ENCODE measurements at places on chromosomes 4 and X.
A peak's percentile ranks its signal among the peaks of the same experiment; 100 is the strongest.

DNA sequence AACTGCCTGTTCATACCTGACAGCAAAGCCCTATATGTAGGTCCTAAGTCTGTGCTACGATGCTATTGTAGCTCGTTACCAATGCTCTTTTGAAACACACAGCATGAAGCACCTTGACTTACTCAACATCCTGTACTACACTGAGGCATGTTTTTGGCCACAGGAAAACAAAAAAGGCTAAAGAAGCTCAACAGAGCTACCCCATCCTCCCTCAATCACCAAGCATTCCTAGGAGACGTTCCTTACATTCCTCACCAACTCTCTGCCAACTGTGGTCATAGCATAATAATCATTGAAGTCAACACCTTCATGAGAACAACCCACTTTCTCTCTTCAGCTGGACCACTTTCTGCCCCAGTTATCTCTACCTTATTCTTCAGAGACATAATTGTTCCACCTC lies 73.7 kb upstream of the SLC25A43 start:
- DNase-seq = no peak

- no peak for DNase-seq
Observed at GRCh38 chrX:11952176-11952720, 186.0 kb upstream of the FRMPD4 start.

GRCh38 chr4:24488399-24489164 lies 95.8 kb downstream of the DHX15 start:
- peak; percentile 77 for DNase-seq

GRCh38 chrX:48782795-48783194 lies 3.6 kb upstream of the GATA1 start:
- no peak for DNase-seq

DNA sequence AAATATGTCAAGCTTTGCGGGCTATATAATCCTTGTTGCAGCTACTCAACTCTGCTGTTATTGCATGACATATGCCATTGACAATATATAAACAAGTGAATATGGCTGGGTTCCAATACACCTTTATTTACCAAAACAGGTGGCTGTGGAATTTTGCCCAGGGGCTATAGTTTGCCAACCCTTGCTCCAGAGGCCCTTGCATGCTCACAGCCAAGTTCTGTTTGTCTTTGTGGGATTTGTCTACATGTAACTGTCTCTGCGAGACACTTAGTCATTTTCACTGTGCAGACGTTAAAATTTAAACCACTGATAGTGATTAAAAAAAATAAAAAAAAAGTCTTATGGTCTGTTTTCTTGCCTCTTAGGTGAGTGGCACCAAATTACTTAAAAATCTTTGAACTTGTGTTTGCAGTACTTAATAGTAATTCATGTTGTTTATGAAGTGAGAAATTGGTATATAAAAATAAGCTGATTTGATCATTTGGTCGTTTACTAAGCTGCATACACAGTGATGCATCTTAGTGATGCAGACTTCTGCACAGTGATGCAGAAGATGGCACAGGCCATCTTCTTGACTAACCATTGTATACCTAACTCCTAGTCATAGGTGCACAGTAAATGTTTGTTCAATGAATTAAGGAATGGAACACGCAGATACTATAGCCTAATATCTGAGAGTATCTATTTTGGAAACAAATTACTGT lies 170.9 kb downstream of the FRMPD4 start:
- no peak for DNase-seq

DNA sequence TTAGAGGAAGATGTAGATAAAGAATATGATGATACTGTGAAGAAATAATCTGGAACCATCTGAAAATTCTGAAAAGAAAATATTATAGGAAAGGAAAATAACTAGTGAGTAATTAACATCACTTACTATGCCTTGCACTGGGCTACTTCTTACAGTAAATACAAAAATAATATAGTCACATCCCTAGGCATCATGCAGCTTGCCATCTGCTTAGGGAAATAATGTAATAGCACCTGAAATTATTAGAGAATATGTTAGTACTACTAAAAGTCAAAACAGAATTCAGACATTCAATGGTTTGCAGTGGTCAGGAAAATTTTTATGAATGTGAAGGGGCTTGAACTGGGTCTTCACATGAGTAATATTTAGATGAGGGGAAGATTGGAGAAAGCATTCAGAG lies 272.2 kb upstream of the EMCN start:
- DNase-seq = no peak

DNA sequence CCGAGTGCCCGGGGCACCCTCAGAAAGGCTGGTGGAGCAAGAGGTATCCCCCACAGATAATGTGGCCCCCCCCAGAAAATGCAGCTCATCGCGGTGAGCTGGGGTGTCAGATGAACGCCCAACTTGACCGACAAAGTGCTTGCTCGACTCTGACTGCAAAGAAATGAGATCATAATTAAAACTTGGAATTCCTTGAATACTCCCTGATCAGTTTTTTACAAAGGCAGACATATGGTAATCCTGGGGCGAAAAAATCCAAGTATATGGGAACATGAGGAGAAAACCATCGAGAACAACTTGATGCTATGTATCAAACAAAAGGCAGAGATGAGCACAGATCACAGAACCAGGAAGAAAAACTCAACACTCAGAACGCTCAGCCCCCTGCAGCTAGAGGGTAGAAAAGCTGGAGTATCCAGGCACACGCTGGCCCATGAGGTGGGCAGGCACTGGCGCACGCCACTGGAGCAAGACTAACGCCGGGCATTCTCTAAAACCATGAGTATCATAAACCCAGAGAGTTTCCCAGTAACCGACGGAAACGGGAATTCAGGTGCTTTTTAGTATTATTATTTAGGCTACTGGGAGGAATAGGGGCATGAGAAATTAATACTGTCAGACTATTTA lies 127.3 kb downstream of the AFAP1 start:
- no peak for DNase-seq

- DNase-seq = no peak
Observed at GRCh38 chrX:46582325-46582724, 8.8 kb downstream of the CHST7 start.

DNA sequence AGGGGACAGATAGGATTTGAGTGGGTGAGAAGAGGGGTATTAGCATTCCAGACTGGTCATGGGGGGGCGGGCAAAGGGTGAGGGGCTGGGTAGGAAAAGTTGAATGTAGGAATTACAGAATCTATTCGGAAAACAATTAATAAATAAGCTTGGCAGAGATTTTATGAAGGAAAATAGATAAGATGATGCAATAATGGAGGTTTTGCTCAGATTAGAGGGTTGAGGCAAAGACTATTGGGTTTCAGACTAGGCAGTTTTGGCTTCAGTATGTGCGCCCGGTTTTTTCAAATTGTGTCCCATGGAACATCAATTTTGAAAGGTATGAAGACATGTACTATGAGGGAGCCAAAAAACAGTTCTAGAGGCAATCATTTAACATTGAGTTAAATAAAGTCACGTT lies 410.6 kb downstream of the SPRY1 start:
- no peak for DNase-seq

DNA sequence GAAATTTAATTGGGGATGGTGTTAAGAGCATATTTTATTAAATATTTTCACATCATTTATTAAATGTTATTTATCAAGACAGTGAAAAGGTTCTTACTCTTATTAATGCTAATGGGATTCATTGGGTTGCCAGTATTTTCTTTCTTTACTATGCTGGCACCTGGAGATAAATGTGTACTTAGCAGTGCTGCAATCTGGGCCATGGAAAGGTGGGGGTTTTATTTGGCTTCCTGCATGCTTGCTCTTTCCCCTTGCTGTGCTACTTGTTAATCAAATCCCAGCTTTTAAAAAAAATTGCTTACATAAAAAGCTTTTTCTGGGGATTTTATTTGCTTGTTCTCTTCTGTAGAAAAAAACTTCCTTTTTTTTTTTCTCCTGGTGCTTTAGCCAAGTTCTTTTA lies 48.3 kb downstream of the ZAR1 start:
- DNase-seq = no peak

GRCh38 chr4:32254216-32254615 lies 1534.0 kb downstream of the PCDH7 start:
- DNase-seq = no peak

DNA sequence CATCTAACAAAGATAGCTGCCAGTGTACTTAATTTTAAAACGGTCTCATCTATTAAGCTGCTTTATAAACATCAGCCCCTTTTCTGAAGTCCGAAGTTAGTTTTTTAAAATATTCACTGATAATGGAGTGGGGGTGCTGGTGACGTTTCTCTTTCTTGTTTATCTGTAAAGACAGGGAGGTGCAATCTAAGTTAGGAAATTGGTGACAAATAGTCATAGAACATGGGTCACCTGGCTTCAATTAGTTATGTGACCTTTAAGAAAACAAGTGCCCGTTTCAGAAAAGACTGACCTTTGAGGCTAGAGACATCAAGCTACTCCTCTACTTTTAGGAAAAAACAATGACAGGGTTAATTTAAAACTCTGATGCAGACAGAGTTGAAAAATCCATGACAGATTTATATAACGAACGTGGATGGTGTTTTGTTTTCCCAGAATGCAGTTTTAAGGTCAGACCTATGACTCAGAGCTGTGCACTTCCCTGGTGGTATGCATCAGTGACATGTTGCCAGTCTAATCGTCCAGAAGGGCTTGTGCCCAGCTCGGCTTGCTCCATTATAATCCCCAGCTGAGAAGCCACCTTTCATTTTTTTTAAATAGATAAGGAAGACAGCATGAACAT lies 38.2 kb downstream of the FHL1 start:
- no peak for DNase-seq

GRCh38 chr4:122705547-122706117 lies 26.9 kb upstream of the BBS12 start:
- DNase-seq = no peak

GRCh38 chr4:142238589-142238988 lies 602.2 kb downstream of the IL15 start:
- DNase-seq = no peak

- DNase-seq = no peak
Observed at GRCh38 chrX:118901991-118902390, 72.4 kb upstream of the LONRF3 start.

- DNase-seq = no peak
Observed at GRCh38 chr4:52641854-52642563, 17.1 kb downstream of the USP46 start.

DNA sequence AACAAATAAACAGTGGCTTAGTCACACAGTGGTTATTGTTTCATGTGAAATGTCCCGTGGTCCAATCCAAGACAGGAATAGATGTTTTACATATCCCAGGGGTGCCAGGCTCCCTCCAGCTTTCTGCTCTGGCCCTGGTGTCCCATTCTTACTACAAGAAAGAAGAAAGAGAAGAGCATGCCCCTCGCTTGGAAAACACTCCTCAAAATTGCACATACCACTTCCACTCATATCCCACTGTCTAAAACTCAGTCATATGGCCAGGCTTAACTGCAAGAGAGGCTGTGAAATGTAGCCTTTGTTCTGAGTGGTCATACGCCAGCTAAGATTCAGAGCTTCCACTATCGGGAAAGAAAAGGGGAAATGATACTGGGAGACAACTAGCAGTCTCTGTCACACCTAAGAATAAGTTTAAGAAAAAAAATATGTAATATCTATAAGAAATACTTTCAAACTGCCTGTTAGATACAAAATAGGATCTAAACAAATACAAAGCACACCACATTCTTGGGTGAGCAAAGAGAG lies 306.8 kb upstream of the FAM241A start:
- no peak for DNase-seq

DNA sequence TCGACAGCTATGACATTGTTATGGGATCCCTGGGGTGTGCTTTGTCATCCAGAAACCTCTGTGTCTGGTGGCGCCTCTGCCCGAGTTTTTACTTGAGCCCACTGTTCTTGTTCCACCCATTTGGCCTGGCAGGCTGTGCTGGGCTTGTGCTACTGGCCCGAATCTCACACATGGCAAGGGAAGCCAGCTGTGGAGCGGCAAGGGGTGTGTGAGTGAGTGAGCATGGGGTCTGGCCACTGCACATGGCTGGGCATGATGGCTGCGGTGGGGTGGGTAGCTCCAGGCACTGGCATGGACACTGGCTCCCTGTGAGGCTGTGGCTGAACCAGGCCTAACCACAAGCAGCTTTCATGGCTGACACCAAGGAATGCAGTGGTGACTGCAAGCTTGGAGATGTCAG lies 89.2 kb downstream of the DACH2 start:
- DNase-seq = no peak

- no peak for DNase-seq
Observed at GRCh38 chrX:65679071-65679540, 11.7 kb downstream of the MSN start.

GRCh38 chr4:16627999-16628398 lies 270.4 kb downstream of the LDB2 start:
- no peak for DNase-seq

DNA sequence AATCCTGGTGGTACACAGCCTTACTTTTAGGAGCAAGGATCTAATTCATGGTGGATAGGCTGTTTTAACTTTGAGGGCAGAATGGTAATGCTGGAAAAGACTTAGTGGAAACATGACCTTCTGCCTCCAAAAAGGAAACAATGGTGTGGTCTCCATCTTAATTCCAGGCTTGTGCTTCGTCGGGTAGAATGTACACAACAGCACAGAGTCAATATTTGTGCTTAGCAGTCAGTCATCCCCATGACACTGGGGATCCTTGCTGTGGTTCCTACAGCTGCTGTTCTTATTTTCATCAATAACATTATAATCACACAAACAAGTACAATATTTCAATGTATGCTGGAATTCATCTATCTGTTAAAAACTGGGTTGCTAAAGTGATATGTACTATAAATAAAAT lies 104.4 kb downstream of the HHIP start:
- DNase-seq = no peak

DNA sequence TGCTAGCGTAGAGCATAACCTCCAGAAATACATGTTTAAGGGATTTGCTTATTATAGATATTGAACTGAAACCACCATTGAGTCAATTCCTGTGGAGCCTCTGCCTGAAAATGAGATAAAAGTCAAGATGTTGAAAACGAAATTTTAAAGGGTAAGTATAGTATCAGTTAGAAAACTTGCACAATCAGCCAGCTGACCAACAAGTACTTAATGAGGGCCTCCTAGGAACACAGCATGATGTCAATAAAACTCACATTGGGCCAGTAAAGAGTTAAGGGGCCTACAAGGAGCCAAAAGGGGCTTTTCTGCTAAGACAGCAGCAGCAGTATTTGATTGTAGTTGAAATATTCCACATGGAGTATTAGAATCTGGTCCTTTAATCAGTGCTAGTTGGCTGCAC lies 314.1 kb upstream of the PPARGC1A start:
- no peak for DNase-seq

DNA sequence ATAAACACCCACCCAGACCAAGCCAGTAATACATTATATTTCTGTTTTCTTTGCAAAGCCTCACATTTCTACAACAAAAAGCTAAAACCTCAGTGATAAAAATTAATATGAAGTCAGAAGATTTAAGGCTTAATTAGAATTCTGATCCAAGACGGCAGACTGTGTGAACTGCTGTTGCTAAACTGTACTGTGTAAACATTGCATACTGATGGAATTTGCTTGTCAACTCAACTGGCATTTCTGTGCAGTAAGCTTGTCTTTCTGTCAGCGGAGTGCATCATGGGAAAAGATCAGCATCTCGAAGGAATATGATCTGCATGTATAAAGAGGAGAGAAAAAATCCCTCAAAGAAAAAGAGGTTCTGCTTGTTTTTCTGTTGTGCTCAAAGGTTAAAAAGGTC lies 69.4 kb upstream of the SPANXB1 start:
- no peak for DNase-seq

- DNase-seq = no peak
Observed at GRCh38 chr4:141376769-141377168, 156.1 kb downstream of the ZNF330 start.

All from activated T-cell treated with anti-CD3 and anti-CD28 coated beads, Interleukin-2, amount 50 U/mL, for 72 hours (primary cell).